CD4-positive, alpha-beta memory T cell (primary cell): ENCODE measurements at places on chromosomes 1 and 21. TPM values are rescaled to one million over a fixed set of nuclear protein-coding genes. Genes with fewer than 3 reads are reported as not detected.

- no peak for DNase-seq
Measured at GRCh38 chr1:229231754-229232119, 39.2 kb upstream of the RAB4A start.

DNA sequence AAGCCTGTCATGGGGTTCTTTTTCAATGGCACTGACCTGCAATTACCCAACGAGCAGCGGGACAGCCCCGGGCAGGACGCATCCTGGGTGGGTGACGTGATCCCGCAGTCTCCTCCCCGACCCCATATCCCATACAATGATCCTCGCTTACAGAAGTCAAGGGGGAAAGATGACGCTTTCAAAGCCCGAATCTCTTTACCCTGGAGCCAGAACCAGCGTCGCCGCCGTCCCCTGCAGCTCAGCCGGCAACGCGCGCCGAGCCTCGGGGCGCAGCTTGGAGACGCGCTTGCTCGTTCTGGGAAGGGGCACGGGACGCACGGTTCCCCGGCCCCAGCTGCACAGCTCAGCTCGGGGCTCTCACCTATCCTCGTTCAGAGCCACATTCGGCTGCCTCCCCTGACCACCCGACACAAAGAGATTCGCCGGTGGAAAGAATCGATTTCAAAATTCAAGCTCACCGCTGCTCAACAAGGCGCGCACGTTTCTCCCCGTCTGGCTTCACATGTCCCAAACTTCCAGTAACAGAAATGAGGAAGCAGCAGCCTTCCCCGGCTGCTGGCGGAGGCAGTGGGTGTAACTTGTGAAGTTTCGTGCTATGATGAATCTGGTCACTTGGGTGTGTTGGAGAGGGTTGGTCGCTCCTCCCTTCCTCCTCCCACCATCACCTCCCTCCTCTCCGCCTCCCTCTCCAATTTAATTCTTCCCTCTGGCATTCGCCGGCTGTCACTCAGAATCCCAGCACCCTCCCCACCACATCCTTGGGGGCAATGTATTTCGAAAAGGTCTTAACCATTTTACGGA lies at the start of gene TIAM1:
TIAM1 (minus strand) TSS at position 582 of the 801 bp plus-strand sequence. CDS start 77,289 bp downstream, outside the sequence.
- no peak for DNase-seq

DNA sequence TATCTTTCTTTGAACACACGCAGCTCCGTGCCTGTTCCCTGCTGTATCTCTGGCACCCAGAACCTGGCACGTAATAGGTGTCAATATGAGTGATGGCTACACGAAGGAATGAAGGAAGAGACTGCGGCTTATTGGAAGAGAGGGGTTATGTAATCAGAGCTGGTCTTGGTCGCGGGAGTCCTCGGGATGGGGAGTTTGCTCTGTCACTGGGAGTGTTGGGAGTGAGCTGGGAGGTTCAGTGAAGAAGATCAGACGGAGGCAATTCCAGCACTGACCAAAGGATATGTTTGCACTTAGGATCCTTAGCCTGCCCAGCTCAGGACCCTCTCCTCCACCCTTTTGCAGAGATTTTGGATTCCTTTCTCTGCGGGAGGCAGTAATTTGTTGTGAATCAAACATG lies 709.1 kb downstream of the PTPRU start:
- no peak for DNase-seq

Gene L1TD1
- total RNA-seq = not detected

DNA sequence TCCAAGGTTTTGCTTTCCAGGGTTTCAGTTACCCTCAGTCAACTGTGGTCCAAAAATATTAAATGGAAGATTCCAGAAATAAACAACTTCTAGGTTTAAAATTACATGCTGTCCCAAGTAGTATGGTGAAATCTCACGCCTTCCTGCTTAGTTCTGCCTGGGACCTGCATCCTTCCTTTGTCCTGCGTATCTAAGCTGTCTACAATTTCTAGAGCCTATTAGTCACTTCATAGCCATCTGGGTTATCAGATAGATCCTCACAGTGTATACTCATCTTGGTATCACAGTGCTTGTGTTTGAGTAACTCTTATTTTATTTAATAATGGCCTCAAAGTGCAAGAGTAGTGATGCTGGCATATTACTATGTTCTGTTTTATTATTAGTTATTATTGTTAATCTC lies 157.7 kb downstream of the ROR1 start:
- DNase-seq = no peak

- DNase-seq = no peak
Measured at GRCh38 chr1:79517470-79518224, 511.1 kb upstream of the ADGRL4 start.

Gene AUNIP
- total RNA-seq = not detected

Gene LRRC53
- not detected for total RNA-seq

DNA sequence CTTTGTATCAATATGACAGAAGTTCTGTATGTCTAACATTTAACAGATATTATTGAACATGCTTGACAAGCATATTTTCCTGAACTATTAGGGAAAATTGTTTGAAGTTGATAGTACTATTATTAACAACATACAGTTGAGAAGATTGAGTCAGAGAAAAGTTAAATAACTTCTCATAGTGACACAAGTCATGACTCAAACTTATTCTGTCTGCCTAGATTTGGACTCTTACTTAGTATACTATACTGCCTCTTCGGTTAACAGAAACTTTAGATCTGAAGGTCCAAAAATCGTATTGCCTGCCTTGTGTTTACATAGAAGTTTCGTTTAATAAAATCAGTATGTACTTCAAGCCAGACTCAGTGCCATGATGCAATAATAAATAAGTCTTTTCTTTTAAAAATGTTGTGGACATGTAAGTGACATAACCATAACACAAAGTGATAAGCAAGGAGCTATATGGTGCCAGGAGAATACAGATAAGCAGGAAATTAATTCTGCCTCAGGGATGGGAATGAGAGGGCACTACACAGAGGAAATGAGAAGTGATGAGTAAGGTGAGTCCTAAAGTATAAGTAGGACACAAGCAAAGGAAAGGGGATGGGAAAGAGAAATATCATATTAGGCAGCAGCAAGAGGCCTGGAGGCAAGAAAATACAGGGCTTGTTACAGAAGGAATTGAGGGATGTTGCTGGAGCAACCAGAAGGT lies 48.1 kb downstream of the LHX9 start:
- no peak for DNase-seq

DNA sequence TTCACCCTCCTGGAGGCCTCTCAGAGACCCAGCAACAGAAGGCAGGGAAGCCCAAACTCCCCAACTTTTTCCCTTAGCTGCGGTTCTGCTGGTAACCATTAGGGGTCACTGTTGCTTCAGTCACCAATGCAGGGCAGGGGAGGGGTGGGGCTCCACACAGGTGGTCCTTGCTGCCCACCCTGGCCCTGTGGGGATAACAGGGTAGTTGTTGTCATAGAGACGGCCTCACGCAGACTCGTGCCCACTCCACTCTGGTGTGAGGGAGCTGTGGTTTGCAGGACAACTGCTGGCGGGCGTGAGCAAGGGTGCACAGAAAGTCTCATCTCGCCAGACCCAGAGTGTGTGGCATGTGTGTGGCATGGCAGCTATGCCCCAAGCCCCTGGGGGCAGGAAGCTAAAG lies 19.9 kb downstream of the INSRR start:
- DNase-seq = peak; percentile 52

DNA sequence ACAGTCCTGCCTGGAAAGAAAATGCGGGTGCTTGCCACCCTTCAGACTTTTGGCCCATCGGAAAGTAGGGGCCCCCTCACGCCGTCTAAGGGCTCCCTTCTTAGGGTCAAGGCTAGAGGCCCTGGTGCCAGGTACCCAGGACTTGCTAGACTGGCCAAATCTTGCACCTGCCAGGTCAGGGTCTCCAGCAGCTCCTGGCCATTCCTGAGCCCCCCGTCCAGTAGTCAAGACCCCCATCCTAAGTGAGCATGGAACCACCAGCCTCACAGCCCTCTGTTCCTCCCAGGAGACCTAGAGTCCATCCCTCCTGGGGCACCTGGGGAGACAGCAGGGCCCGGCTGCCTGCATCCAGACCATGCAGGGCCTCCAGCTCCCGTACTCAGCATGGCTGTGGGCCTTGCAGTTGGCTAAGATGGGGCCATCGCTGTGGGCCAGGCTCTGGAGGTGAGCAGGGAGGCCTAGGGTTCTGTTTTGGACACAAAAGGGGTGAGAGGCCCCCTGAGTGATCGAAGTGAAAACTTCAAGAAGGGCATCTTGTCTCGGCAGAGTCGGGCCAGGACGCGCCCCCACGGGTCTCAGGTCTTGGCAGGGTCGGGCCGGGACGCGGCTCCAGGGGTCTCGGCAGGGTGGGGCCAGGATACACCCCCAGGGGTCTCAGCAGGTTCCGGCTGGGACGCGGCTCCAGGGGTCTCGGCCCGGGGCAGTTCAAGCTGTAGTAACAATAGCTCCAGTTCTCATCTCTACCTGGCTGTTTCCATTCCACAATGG lies 5.9 kb downstream of the FNDC10 start:
- no peak for DNase-seq

Gene MIXL1
- not detected for total RNA-seq

GRCh38 chr1:245325922-245326795 lies 171.4 kb downstream of the KIF26B start:
- DNase-seq = no peak

GRCh38 chr1:170010443-170010842 lies 64.1 kb downstream of the KIFAP3 start:
- no peak for DNase-seq

- no peak for DNase-seq
Measured at GRCh38 chr1:157181258-157181657, 43.1 kb upstream of the ETV3 start.

- no peak for DNase-seq
Measured at GRCh38 chr1:161324020-161324419, 9.8 kb downstream of the SDHC start.

Gene ZP4
- not detected for total RNA-seq

- no peak for DNase-seq
Measured at GRCh38 chr1:980137-980571, 1.7 kb downstream of the PERM1 start.

Gene SYDE2
- 5.0 TPM for total RNA-seq

DNA sequence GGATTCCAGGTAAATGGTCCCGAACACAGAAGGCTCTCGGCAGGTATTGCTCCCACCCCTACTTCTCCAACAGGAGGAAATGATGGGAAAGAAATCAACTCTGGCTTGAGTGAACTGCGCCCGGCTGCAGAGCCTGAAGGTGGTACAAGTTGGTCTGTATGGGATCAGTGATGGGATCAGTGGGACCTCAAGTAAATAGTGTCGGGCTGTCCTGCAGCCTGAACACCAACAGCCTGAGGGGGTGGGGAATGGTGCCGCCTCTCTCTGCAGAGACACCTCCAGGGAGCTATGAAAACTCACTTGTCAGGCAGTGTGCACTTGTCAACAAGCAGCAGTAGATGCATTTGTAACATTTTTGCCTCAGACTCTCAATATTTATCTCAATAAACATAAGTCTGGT lies 183.5 kb downstream of the MATN1 start:
- no peak for DNase-seq

Gene CENPL
- total RNA-seq = 10.2 TPM

Gene EVA1C
- 17.2 TPM for total RNA-seq

Gene RPTN
- not detected for total RNA-seq

DNA sequence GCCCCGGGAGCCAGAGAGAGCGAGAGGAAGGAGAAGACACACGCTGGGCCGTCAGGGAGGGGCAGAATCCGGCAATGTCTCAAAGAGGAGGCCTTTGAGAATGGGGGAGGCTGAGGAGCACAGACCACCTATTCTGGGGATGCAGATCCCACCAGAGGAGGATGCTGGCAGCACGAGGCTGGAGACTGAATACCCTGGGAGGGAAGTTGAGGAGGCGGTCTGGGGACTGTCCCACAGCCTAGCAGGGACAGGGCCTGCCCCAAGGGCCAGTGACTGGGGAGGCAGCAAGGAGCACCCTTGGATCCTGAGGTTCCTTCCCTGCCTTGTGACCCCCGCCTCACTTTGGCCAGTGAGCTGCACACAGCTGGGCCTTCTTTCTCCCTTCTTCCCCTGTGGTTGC lies 49.2 kb downstream of the SLC37A1 start:
- DNase-seq = no peak

Gene ANKRD34A
- 1.8 TPM for total RNA-seq

GRCh38 chr21:17492415-17493168 lies 20.3 kb upstream of the CXADR start:
- DNase-seq = no peak

DNA sequence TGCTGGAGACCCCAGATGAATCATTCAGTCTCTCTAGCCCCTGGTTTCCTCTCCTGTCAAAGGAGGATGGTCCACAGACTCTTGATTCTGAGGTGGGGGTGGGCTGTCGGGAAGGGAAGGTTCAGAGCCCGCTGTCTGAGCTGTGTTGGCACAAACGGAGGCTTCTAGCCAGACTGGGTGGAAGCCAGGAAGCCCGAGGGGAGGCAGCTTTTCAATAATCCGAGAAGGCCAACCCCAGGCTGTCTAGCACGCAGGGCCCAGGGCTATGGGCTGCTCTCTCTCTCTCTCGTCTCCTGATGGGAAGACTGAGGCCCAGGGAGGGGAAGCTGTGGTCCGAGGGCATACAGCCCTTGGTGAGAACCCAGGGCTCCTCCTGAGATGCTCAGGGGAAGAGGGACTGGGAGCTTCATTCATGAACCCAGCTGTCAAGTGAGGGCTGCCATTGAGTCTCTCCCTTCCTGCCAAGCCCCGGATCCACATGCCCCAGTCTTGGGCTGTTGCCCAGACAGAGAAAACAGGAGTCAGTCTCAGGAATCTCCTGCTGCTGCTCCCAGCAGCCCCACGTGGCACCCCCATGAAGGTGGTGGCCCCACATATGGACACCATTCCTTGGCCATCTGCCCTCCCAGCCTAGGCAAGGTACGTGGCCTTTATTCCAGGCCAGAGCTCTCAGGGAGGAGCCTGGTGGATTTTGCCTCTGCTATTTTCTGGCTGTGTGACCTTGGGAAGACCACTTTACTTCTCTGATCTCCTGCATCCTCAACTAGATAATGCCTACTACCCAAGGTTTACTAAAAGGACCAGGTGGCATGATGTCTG lies 44.4 kb downstream of the RAP1GAP start:
- no peak for DNase-seq

DNA sequence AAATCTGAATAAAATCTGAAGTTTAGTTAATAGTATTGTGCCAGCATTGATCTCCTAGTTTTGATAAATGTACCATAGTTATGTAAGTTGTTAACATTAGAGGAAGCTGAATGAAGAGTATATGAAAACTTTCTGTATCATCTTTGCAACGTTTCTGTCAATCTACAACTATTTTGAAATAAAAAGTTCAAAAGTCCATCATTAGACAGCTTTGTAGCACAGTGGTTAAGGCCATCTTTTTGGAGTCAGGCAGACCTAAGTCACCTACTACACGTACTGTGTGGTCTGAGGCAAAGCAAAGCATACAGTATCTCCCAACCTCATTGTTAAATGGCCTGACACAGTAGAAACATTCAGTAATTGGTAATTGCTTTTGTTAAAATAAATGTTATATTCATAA lies 47.9 kb upstream of the ATP1A1 start:
- DNase-seq = no peak
